Right forelimb (tissue), 1 donor: ENCODE measurements at places on chromosomes 12 and 14.

DNA sequence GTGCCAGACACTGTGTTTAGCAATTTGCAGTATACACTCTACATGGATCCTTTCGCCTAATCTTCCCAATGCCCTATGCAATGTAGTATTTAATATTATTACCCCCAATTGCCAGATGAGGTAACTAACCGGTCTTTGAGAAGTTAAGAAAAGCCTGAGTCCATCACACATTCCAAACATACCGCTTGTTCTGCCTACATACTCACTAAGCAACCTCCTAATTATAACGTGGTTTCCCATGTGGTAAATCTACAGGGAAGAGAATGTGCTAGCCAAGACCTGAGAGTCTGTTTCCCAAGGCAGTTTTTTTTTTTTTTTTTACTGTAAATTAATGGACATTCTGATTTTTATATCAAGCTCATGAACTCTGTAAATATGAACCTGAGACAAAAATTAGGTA, 37.2 kb downstream of the ATP2B1 start:
- no peak for DNase-seq

DNA sequence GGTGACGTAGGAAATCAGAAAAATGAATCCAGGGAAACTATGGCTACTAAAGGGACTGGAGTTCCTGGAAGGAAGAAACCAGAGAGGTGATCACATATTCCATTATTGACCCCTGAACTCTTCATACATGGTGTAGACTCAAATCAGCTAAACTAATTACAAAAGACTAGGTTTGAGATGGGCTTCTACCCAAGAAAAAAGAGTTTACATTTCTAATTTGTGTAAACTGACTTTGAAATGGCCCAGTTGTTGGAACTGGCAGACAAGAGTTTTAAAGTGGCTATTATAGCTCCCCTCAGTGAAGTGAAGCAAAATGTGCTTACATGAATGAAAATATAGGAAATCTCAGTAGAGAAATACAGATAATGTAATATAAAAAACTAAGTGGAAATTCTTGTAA, 1619.4 kb upstream of the SEL1L start:
- DNase-seq = no peak

- no peak for DNase-seq
Measured at GRCh38 chr12:14395074-14395778, 29.7 kb downstream of the ATF7IP start.

GRCh38 chr14:102776761-102777710, at the start of gene TRAF3:
TSS of gene TRAF3 (plus strand) at chr14:102777449. CDS start at chr14:102870202, 92,753 bp downstream.
- DNase-seq = peak; percentile 73

- DNase-seq = no peak
Measured at GRCh38 chr12:113786107-113786506, 180.0 kb downstream of the RBM19 start.

DNA sequence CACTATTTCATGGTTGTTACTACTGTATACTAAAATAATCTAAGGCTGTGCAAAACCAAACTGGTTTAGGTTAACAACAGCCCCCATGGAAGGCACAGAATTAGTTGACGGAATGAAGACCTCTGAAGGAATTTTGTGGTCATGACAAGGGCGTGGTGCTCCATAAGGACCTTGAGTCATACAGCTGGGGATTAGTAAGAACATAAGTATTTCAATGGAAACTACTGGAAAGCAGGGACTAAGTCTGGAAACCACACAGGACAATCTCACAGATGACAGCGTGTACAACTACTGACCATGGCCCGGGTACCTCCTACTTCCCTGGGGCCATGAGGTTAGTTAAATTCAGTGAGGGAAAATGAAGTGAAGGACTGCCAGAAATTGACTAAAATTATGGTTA, 98.5 kb upstream of the PLEKHA5 start:
- no peak for DNase-seq

- DNase-seq = no peak
Measured at GRCh38 chr14:81480741-81481140, 52.9 kb downstream of the SEL1L start.

DNA sequence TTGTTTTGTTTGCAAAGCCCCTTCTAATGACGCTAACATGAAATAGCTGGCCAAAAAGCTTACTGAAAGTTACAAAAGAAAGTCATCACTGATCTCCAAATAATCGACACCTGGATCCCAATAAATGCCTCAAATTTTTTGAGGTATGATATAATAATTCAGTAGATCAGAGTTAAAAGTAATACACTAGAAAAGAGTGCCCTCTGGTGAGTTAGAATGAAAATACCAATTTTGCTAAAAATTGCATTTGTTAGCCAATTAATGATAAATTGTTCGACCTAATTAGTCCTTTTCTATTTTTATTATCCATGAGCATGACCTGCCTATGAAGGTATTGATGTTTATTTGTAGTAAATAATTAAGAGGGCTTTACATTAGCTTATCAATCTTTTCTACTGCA, 78.6 kb downstream of the CEP128 start:
- no peak for DNase-seq

DNA sequence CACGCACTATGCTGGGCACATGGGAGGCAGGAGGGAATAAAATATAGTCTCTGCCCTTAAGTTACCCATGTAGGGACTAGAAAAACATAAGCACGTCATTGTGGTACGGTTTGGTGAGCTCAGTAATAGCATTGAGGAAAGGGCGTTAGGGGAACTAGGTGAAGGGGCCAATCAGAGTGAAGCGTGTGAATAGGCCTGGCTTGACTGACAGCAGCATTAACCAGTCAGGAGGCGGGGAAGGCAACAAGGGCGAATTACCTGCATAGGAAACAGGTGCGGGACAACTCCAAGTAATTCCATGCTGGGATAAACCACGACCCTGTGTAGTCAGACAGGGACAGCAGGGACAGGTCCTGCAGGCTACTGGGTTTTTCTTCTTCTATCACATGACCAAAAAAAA, 107.7 kb downstream of the UNC79 start:
- no peak for DNase-seq

DNA sequence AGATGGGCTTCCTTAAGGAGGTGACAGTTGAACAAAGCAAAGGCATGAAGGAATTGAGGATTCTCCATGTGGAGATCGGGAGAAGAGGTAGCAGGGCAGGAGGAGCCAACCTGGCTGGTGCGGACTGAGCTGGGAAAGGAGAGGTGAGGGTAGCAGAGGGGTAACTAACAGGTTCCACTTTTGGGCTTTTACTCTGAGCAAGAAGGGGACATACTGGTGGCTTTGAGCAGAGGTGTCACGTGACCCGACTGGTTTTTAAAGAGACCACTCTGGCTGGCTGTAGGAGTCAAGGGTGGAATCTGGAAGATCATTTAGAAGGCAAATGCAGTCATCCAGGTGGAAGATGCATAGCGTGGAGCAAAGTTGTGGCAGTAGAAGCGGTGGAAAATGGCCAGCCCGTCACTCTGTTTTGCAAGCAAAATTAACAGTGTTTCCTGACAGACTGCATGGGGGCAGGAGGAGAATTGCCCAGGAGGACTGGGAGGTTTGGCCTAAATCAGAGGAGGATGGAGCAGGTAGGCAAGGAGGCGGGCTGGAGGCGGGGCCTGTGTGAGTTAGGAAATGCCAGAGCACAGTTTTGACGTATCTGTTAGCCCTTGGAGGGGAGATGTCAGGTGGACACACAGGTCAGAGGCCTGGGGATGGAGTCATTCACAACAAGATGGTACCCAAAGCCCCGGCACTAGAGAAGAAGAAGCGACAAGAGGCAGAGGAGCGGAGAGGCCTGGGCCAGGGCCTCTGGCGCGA, 156.3 kb upstream of the FKBP4 start:
- no peak for DNase-seq
